Astrocyte (in vitro differentiated cells and primary cell): ENCODE measurements at places on chromosomes 7 and 10. TPM values are rescaled to one million over a fixed set of nuclear protein-coding genes. Genes with fewer than 3 reads are reported as not detected.

DNA sequence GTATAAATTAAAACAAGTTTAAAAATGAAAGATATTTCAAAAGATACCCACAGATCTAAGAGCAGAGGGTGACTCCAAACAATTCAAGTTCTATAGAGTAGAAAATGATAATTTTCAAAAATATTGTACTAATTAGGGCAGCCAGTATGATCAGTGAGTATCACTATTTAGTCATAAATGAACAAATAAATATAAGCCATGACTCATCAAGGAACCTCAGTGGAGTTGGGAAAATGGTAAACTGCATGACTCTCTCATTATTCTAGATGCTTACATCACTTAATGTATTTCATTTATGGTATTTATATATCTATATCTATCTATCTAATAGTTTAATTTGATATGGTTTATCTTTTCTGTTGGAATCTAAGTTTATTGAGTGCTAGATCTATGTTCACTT is 94.3 kb downstream of the THSD7A start:
- no peaks in the 10 kb centered on the region for H3K36me3 ChIP-seq
- H3K27ac ChIP-seq: no peak overlapping the region
- DNase-seq: no peak
- H3K27me3 ChIP-seq: no peaks in the 10 kb centered on the region
- no peaks in the 10 kb centered on the region for H3K4me1 ChIP-seq
- no peak overlapping the region for H3K4me3 ChIP-seq

The SPDYE2B gene
- total RNA-seq: not detected in 2 replicates

The CDK14 gene
- total RNA-seq: 26.7 and 30.2 TPM in 2 replicates

DNA sequence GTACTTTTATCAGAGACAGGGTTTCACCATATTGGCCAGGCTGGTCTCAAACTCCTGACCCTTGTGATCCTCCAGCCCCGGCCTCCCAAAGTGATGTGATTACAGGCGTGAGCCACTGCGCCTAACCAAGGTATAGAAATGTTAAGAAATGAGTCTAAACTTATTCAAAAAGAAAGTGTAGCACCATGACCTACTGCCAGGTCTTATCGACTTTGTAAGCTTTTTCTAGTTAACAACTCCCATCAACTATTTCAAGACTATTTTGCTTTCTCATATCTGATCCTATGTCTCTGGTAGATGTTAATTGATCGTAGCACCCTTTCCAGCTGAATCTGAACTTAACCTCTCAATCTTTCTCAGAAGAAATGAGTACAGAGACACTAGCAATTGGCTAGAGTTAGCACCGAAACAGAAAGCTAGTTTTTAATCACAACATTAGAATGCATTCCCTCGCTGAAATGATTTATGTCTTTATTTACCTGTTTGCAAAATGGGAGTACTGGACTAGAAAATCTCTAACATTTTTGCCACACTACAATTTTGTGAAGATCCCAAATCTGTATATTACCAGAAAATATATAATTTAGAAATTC is 114.0 kb upstream of the HGF start:
- no peak overlapping the region for H3K4me3 ChIP-seq
- H3K27me3 ChIP-seq: no peaks in the 10 kb centered on the region
- no peaks in the 10 kb centered on the region for H3K36me3 ChIP-seq
- DNase-seq: no peak

DNA sequence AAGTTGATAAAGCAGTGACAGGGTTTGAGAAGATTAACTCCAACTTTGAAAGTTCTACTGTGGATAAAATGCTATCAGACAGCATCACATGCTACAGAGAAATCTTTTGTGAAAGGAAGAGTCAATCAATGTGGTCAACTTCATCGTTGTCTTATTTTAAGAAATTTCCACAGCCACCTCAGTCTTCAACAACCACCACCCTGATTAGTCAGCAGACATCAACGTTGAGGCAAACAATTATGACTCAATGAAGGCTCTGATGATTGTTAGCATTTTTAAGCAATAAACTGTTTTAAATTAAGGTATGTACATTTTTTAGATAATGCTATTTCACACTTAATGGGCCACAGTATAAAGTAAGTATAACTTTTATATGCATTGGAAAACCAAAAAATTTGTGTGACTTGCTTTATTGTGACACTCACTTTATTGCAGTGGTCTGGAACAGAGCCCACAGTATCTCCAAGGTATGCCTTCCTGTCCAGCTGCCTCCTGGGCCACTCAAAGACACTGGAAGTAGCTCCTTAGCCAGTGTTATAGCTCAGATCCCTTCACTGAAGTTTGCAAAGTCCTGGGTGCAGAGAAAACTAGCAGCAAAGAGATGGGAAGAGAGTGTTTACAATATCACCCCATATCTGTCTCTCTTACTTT is 293.1 kb downstream of the ARHGAP12 start:
- no peaks in the 10 kb centered on the region for H3K4me1 ChIP-seq
- H3K27ac ChIP-seq: no peak overlapping the region
- no peak overlapping the region for H3K4me3 ChIP-seq
- peak; percentile 49 for DNase-seq
- no peaks in the 10 kb centered on the region for H3K36me3 ChIP-seq

DNA sequence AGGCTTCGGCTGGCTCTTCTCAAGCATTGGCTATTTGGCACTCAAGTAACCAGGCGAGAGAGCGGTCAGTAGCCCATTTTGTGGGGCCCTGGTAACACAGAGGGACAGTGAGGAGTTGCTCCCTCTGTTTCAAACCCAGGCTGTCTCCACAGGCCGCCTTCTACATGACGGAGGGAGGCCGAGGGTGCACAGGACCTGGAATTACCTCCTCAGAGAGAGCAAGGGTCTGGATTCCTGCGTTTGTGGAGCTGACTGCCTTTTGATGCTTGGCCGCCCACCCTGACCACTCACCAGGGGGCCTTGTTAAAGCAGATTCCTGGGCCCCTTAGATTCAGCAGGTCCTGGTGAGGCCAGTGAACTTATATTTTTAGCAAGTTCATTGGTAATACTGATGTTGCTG is 12.3 kb downstream of the UPP1 start:
- H3K27ac ChIP-seq: no peak overlapping the region
- no peaks in the 10 kb centered on the region for H3K27me3 ChIP-seq
- peaks cover 50% of the 10 kb centered on the region for H3K36me3 ChIP-seq
- no peak for DNase-seq
- H3K4me3 ChIP-seq: no peak overlapping the region
- peaks cover under 1% of the 10 kb centered on the region for H3K4me1 ChIP-seq

DNA sequence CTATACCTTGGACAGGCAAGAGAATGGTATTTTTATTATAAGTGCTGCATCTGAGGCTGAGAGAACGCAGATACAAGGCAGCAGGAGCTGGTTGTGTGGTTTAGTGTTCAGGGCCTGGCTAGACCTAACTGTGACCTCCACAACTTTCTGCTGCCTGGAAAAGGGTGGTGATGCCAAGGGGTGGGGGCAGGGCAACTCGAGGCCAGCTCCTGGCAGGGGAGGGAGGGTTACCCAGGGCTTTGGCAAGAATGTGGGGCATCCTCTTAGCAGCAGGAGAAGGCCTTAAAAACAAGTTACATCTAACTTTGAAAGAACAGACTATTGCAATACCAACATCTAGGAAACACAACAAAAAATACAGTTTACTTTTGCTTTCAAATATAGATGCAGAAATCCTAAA is 13.0 kb downstream of the MXI1 start:
- H3K4me3 ChIP-seq: no peak overlapping the region
- H3K4me1 ChIP-seq: peaks cover 13% of the 10 kb centered on the region
- no peak for DNase-seq
- no peak overlapping the region for H3K27ac ChIP-seq

GRCh38 chr10:1402016-1402770 is 335.1 kb downstream of the ADARB2 start:
- no peak for DNase-seq
- H3K27me3 ChIP-seq: no peaks in the 10 kb centered on the region
- no peaks in the 10 kb centered on the region for H3K4me1 ChIP-seq
- H3K27ac ChIP-seq: no peak overlapping the region
- no peaks in the 10 kb centered on the region for H3K36me3 ChIP-seq

The SMARCD3 gene
- total RNA-seq: 47.7 and 50.0 TPM in 2 replicates
